NCI-H1436 (cell line): ENCODE measurements at places on chromosomes 5 and 9.

- DNase-seq, result peak; percentile 70
Observed at GRCh38 chr5:4700069-4700468, 440.1 kb upstream of the ADAMTS16 start.

GRCh38 chr5:178227138-178227659 is 5.4 kb downstream of the PHYKPL start:
- no peak for DNase-seq

DNA sequence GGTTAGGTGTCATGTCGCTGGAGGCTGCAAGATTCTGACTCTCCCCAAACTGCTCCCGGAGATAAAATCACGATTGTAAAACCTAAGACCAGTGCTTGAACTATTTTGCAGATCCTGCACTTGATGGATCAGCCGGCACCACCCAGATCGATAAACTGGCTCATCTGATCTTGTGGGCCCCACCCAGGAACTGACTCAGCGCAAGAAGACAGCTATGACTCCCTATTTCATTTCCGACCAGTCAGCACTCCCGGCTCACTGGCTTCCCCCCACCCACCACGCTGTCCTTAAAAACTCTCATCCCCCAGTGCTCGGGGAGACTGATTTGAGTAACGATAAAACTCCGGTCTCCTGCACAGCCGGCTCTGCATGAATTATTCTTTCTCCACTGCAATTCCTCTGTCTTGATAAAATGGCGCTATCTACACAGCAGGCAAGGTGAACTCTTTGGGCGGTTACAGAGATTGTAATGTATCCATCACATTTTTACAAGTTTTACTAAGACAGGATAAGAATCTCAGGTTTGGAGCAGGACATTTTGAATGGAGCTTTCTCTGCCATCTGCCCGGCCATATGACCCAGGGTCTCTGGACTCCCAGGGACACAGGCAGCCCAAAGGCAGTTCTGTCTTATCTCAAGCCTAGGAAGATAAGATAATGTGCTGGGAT is 10.6 kb upstream of the PPP1R26 start:
- no peak for DNase-seq

DNA sequence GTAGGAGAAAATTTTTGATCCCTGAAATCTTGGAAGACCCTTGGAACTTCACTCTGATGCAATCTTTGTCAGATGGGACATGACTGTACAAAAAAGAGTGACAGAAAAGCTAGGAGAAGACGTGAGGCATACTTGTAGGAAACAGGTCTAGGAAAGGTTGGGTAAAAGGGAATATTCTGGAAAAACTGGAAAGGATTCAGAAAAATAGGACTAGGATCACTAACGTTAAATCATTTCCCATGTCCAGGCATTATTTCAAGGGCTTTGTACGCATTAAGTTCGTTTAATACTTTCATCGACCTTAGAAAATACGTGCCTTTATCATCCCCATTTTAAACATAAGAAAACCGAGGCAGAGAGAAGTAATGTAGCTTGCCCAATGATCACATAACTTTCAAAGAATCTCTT is 2.9 kb downstream of the ALDH1A1 start:
- DNase-seq, result no peak

DNA sequence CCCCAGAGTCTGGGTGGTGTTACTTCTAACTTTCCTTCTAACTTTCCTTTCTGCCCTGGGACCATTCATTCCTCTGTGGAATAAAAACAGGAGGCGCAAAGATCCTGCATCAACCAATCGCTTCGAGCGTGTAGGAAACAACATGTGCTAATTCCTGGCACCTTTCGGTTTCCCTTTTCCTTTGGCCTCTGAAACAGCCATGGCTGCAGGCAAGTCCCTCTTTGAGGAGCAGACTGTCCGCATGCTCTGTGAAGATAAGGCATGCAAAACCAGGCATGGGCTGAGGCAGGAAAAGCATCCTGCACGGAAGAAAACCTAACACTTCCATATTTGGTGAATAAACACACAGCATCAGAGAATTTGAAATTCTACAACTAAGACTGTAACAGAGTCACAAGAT is 128.3 kb downstream of the HSD17B3 start:
- no peak for DNase-seq

DNA sequence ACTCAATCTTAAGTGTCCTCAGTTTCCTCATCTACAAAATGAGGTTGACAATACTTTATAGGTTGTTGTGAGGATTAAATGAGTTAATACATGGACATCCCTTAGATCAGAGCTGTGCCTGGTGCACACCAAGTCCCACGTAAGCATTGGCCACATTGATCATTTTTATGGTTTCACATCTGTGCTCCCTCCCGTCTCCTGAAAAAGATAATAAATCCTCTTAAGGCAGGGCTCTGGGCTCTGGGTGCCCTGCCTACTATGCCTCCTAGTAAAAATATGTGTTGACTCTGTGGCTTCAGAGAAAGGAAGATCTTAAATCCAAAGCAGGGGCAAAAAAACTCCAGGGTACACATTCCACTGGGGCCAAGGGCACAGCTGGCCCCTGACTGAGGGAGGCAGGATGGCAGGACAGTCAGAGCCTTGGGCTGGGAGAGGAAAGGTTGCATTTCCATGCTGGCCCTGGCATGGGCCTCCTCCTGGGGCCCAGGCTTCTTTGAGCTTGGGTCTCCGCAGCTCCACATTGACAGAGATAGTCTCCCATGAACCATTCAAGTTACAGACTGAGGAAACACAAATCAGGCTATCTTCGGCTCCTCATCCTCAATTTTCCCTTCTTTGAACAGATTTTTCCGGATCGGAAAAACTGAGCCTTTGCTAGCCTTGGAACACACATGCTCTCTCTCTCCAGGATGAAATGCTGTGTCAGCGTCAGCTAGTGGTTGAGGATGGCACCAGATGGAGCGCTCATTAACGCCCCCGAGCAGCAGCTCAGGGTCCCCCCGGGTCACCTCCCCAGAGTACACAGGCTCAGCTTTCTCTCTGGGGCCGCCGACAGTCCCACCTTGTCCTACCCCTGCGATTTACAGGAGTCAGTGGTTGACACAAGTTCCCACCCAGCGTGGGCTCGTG is 22.4 kb upstream of the KIF12 start:
- no peak for DNase-seq

DNA sequence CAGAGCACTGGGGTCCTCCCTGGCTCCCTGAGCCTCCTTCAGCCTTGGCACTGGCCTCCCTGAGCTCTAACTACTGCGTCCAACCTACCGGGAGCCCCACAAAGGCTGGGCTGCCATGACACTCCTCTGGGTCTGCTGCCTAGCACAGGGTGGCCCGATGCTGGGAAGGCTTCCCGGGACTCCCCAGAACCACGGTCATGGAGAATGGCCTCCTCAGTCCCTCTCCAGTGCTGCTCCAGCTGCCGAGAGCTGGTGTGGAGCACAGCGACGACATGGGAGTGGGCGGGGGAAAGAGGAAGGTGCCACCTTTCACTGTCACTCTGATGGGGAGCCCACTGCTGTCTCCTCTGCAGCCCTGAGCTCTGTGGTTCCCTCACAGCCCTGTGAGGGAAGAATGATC is 61.5 kb upstream of the RNF130 start:
- DNase-seq, result no peak
